ENCODE measurements at places on chromosomes 2 and 18. TPM values are rescaled to one million over a fixed set of nuclear protein-coding genes. Genes with fewer than 3 reads are reported as not detected.

DNA sequence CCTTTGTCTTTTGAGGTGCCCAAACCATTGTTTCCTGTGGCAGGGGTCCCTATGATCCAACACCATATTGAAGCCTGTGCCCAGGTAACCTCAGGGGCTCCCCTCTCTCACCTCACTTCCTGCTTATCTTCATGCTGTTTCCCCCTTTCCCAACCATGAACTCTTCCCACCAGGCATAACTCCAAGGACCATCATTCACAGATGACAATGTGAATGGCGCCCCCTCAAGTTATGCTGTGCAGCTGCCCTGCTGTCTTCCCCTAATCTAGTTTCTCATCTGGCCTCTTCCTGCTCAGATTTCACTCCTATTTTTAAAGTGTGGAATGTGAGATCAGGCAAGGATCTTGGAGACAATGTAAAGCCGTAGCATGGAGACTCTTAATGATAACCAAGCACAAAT, 1.4 kb downstream of the GMPPA start:
- DNase-seq: no peak

DNA sequence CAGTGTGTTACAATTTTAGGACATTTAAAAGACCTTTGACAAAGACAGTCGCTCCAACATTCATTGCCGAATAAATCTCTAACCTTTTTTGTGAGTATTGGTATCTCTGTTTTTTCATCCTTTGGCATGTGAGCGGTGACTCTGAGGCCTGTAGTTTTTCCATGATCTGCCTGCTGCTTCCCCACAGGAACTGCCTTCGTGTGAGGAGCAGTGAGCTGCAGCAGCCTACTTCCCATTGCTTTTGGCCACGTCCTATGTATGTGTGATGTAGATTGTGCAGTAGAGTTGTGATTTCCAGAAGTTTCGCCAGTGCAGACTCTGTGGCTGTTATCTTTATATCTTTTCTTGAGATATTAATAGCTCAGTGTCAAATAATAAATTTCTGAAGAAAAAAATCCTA, 79.8 kb downstream of the UGGT1 start:
- no peak for DNase-seq

GRCh38 chr2:64135421-64135820, 8.8 kb downstream of the PELI1 start:
- no peak for DNase-seq

DNA sequence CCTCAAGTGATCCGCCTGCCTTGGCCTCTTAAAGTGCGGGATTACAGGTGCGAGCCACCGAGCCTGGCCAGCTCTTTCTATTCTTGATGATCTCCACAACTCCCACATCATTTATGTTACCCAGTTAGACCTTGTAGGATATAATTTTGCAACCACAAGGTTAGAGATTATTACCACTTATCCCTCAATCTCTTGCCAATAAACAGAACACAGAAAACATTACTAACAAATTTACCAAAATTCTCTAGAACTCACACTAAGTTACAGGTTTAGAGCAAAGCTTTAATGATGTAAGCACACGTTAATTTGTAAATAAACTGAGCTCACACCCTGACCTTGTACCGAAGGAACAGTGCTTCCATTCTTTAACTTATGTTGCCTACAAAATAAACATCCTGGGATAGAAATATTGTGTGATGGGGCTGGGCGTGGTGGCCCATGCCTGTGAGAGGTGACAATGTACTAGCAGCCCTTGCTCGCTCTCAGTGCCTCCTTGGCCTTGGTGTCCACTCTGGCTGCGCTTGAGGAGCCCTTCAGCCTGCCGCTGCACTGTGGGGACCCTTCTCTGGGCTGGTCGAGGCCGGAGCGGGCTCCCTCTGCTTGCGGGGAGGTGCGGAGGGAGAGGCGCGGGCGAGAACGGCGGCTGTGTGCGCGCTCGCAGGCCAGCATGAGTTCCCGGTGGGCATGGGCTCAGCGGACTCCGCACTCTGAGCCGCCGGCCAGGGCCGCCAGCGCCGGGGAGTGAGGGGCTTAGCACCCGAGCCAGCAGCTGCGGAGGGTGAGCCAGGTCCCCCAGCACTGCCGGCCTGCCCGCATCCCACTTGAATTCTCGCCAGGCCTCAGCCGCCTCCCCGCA, 42.1 kb upstream of the ITSN2 start:
- DNase-seq: no peak

DNA sequence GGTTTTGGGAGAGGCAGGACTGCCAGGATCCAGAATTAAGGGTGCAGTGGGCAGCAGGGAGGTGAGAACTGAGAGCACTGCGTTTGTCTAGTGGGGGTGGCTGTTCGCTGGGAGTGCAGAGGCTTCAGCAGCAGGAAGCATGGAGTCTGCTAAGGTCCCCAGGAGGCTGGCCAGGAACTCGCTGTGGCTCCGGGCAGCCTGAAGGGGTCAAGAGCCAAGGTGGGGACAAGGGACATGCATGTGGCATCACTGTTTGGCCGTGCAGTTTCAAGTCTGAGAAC, 43.2 kb upstream of the SEMA4C start:
- no peak for DNase-seq

DNA sequence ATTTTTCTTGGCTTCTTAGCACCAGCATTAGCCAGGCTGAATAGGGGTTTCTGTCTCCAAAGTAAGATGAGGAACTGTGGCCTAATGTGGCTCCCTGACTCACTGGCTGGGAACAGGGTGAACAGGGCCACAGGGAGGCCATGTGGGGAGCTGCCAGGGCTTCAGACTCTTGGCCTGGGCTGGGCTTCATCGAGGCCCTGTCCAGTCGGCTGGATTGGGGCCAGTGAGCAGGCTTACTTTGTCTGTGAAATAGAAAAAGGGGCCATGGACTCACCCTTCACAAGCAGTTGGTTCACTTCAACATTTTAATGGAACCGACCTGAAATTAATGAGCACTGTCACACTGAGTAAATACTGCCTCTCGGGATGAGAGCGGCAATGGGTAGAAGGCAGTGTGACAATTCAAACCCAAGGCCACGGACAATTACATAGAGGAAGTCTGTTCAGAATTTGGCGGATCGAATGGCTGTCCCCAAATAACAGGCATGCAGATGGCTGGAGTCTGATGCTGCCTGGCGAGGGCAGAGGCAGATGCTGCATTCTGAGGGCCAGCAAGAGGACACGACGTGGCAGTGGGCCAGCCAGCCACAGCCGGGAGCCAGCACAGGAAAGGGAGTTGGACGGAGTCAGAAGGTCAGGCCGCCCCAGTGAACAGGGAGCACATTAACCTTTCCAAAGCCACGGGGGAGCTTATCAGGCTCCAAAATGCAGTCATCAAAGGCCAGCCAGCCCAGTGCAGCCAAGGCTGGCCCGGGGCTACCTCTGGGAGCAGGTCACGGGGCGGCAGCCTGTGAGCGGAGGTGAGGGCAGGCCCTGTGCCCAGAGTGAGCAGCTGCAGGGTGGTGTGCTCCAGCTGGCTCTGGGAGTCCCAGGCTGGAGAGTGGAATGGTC, 146.6 kb upstream of the REV1 start:
- peak; percentile 86 for DNase-seq

DNA sequence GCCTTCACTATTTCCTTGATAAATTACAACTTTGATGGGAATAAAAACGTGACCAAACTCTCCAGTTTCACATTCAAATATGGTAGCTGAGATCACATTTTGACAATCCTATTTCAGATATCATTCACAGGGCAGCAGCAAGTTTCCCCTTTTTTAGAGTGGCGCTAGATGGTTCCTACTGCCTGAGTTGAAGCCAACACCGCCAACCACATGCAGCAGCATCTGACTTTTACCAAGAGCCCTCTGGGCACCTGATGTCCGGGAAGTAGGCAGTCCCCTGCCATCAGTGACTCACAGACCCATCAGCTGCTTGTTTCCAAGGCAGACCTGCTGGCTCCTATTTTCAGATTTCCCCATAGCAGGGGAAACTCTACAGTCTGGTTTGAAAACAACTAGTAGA, 4.0 kb upstream of the MREG start:
- no peak for DNase-seq

POTEJ gene
- total RNA-seq: not detected

GRHL1 gene
- 0.87 TPM for total RNA-seq

NDC80 gene
- total RNA-seq: 0.34 TPM

FAM124B gene
- total RNA-seq: 1.1 TPM

MYOM1 gene
- 3.6 TPM for total RNA-seq

CYS1 gene
- total RNA-seq: 16.3 TPM

SPDYA gene
- 4.3 TPM for total RNA-seq

All from ovary (tissue), 10 donors.